ENCODE measurements at places on chromosomes 5 and 9.

DNA sequence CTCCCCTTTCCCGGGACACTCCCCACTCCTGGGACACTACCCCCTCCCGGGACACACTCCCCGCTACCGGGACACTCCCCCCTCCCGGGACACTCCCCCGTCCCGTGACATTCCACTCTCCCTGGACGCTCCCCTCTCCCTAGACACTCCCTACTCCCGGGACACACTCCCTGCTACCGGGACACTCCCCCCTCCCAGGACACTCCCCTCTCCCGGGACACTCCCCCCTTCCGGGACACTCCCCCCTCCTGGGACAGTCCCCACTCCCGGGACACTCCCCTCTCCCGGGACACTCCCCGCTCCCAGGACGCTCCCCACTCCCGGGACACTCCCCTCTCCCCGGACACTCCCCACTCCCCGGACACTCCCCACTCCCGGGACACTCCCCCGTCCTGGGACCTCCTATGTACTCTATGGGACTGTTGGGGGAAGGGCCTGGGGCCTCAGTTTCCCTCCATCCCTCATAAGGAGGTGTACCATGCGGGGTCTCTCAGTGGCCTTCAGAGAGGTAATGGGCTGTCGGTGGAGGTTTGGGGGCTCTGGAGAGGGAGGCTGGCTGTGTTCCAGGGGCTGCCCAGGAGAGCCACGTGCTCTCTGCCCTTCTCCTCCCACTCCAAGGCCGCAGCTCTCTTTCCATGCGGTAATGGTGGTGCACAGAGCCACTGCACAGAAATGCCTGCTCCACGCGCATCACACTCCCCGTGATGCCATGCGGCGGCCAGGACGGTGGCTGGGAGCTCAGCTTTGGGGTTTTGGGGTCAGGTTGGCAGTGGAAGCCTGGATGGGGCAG, 96.2 kb downstream of the RXRA start:
- DNase-seq = no peak

DNA sequence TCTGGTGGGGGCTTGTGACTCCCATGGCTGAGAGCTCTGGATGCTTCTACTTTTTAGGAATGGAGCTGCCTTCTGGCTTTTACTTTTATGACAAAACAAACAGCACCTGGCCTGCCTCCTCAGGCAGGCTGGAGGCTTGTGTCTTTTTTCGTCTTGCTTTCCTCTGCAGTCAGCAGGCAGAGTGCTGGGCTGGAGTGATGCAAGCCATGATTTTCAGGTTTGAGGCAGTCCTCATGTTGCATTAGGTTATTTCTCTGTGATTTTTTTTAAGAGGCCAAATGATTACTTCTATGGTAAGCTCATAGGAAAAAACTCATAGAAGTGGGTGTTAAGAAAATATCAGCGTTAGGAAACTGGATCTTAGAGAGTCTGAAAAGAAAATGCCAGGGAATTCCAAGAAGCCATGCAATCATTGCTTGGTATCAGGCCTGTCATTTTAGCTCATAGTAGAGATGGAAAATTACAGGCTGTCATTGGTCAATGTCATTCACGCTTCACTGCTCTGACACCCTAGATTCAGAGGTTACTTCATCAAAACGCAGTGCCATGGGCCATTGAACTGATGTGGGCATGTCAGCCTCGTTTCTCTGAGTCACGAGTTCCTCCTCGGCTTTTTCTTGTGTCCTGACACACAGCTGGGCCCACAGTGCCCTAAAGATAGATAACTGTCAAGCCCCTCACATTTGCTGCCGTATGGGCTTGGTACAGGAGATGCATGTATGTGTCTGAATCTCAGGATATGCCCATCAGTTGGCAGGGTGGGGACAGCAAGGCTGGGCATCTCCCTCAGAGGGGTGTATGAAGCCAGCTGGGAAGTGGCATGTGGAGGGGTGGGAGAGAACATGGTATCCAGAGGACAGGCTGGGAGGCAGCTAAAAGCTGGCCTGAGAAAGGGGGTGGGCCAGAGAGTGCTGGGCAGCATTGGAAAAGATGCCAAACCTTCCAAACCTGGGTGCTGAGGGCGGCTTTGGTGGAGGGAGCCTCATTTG, 151.8 kb downstream of the HSPA4 start:
- no peak for DNase-seq

DNA sequence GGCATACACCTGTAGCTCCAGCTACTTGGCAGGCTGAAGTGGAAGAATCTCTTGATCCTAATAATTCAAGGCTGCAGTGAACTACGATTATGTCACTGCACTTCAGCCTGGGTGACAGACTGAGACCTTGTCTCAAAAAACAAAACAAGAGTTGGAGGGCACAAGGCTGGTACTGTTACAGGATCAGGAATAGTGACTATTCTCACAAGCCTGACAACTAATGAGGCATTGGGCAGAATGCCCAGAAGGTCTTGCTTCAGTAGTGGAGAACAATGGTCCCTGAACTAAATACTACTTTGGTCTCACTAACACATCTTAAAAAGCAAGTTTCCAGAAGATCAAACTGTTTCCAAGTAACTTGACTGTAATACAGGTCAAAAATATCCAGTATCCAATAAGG, 182.9 kb upstream of the RFX3 start:
- DNase-seq = no peak

DNA sequence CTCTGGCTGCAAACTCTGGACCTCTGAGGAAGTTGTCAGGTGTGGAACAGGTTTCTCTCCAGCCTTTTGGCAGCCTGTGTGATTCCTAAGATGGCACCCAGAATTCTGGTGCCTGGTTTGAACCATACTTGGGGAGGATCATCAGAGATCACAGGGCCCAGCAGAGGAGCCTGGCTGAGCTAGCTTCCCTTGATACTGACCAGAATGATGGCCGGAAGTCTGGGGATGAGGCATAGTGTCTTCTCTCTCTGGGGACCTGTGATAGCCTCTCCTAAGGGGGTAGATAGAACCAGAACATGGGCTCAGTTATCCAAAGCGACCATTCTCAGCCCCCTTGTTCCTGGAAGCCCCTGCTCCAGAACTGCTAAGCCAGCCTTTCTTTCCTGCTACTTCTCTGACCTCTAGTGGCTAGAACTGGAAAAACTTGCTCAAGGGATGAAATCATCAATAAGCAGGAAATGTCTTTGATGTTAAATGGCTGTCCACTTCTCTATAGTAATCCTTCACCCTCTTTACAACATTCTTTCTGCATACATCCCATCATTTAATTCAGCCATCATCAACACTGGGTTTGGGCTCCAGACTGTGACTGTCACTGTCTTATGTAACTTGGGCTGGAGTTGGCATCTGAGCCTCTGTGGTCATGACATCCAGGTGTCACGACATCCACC, 55.1 kb downstream of the C9orf152 start:
- no peak for DNase-seq
